ENCODE measurements at places on chromosomes 3 and 15.
A peak's percentile ranks its signal among the peaks of the same experiment; 100 is the strongest.

GRCh38 chr3:102727340-102727739, 292.5 kb downstream of the ZPLD1 start:
- DNase-seq: no peak

GRCh38 chr3:188348435-188349244, 194.7 kb downstream of the LPP start:
- DNase-seq: peak; percentile 15

DNA sequence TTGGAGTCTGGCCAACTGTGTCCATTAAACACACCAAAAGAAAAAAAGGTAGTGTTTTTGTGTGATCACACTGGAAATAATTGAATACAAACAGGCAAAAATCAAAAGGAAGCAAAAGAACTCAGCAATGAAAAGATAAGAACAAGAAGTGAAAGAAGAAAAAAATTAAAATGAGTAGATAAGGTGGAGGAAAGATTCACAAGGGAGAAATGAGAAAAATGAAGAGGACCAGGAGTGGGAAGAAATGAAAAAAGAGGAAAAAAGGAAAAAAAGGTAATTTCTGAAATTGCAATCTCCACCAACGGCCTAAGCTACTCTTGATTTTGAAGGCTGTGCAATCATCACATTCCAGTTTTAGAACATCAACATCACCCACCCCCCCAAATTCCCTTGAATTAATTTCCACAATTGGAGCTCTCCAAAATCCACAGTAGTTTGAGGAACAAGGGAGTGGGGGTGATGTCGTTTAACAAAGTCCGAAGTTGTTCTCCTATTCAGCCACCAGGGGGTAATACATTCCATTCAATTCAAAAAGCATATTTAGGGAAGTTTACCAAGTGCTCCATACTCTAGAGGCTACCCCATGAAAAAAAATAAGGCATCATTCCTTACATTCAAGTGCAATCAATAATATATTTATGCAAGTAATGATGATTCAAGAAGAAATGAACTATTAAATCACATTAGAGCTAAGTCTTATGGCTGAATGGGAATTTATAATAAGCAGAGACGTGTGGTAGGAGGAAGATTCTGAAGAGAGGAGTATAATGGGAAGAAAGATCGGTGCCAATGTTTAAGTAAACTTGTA, 37.4 kb downstream of the ZNF860 start:
- DNase-seq: peak; percentile 65

- DNase-seq: no peak
Measured at GRCh38 chr3:89114841-89115223, 7.4 kb downstream of the EPHA3 start.

GRCh38 chr15:39720621-39721611, 61.7 kb downstream of the FSIP1 start:
- DNase-seq: peak; percentile 58

DNA sequence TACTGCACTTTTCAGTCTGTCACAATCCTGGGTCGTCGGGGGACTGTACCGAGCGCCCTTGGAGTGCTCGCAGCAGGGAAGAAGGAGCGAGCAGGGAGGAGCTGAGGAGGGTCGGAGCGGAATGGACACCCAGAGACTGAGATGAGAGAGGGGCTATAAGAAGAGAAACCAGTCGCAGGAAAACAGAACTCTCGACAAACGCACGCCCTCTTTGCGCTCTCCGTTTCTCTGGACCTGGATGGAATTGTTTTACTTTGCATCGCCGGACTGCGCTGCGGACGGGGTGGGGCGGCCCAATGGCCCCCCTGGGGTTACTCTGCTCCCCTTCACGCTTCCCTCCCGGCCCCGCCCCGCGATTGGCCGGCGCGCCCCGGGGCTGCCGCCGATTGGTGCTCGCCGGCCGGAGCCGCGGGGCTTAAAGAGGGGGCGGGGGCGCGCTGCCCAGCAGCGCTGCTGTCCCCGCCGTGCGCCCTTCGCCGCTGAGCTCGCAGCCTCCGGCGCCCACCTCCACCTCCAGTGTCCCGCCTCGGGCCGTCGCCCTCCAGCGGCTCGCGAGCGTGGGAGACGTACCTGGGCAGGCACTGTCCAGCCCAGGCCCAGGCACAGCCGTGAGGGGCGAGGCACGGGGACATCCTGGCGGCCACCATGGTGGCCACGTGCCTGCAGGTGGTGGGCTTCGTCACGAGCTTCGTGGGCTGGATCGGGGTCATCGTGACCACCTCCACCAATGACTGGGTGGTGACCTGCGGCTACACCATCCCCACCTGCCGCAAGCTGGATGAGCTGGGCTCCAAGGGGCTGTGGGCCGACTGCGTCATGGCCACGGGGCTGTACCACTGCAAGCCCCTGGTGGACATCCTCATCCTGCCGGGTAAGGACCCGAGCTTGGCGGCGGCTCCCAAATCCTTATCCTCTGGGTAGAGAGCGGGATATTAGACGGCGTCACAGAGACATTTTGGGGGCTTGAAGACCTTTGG, at the start of gene CLDN11:
Gene CLDN11, plus strand, starts transcription at position 447 of the 977 bp plus-strand sequence. Its CDS starts 199 bp downstream, at position 646.
- DNase-seq: no peak

DNA sequence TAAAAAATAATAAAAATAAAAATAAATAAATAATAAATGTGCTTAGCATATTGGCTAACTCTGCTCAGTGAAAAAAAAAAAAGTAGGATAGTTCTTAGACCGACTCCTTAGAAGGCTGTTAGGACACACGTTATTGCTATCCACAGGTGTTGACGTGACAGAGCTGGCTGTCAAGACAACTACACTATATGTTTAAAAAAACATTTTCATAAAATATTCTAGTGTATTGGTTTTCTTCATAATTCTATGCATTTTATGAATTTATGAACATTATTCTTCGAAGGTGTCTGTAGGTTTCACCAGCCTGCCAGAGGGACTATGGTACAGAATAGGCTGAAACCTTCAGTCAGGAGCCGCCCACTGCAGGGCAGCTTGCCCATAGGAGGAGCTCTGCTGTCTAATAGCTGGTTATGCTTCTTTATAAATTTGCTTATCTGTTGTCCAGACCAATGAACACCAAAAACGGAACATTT, 9.2 kb downstream of the TM4SF1 start:
- no peak for DNase-seq

GRCh38 chr3:176505878-176506621, 691.2 kb downstream of the TBL1XR1 start:
- DNase-seq: no peak

GRCh38 chr3:101884776-101885175, 35.5 kb downstream of the NFKBIZ start:
- DNase-seq: no peak

- DNase-seq: no peak
Measured at GRCh38 chr3:69936266-69936665, 63.3 kb upstream of the SAMMSON start.

DNA sequence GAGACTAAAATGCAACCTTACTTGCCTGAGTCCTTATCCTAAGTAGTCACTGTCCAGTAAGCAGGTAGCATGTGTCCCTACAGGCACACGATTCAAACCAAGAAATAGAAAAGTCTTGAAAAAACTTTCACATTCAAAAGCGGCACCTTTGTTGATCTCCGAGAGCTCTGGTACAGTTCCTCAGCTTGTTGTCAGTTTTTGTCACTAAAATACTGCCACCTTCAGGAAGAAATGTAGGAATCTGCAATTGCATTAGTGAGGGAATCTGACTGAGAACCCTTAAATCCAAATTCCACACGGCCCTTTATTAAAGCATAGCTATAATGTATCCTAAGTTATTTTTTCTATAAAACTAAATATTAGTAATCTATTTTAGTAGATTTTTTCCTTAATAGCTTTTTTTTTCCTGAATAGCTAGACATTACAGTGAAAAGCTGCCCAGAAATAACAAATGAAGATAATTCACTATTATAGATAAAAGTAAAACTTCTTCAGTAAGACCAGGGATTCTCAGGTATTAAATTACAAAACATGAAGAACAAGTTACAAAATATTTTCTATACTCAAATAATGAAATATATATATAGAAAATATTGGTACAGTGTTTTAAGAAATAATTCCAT, 44.0 kb downstream of the CCDC54 start:
- DNase-seq: peak; percentile 85

- DNase-seq: no peak
Measured at GRCh38 chr3:140760324-140761075, 82.6 kb downstream of the TRIM42 start.

- DNase-seq: no peak
Measured at GRCh38 chr3:105483476-105483875, 116.8 kb downstream of the ALCAM start.

GRCh38 chr3:120454076-120454689, 3.4 kb upstream of the FSTL1 start:
- no peak for DNase-seq

GRCh38 chr3:174444391-174444790, 414.7 kb upstream of the NAALADL2 start:
- no peak for DNase-seq

DNA sequence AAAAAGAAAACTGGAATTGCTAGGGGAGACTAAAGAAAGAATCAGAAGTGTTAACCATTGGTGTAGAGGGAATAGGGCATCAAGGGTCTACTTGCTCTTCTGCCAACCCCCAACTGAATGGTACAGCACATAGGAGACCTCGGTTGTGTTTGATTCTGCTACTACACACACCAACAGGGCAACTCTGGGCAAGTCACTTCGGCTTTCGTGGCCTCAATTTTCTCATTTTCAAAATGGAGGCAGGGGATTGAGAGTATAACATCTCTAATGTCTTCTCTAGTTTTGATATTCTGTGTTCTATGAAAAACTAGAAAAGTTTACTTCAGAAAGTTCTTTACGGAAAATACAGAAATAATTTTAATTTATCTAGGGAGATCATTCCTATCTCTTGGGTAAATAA, 120.3 kb upstream of the PHLDB2 start:
- DNase-seq: no peak

DNA sequence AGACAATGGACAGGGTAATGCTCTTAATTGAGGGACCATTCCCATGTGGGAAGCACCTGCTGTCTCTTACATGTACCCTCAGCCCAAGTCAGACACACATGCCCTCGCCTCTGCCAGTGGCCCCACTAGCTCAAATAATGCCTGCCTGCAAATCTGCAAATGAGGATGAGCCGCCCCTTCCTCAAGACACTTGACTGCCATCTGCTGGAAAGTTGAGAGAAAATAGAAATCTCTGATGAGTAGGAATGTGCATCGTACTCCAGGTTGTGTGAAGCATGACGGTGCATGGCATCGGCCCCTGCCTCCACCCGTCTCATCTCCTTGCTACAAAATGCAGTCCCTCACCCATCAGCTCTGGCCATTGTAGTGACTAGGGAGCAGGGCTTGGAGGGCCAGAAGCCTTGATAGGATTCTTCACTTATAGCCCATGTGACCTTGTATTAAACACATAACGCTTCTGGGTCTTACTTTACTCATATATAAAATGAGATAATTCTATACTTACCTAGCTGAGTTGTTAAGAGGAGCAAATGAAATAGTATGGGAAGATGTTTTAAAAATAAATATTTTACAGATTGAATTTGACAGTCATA, 6.3 kb upstream of the SCN5A start:
- peak; percentile 55 for DNase-seq

DNA sequence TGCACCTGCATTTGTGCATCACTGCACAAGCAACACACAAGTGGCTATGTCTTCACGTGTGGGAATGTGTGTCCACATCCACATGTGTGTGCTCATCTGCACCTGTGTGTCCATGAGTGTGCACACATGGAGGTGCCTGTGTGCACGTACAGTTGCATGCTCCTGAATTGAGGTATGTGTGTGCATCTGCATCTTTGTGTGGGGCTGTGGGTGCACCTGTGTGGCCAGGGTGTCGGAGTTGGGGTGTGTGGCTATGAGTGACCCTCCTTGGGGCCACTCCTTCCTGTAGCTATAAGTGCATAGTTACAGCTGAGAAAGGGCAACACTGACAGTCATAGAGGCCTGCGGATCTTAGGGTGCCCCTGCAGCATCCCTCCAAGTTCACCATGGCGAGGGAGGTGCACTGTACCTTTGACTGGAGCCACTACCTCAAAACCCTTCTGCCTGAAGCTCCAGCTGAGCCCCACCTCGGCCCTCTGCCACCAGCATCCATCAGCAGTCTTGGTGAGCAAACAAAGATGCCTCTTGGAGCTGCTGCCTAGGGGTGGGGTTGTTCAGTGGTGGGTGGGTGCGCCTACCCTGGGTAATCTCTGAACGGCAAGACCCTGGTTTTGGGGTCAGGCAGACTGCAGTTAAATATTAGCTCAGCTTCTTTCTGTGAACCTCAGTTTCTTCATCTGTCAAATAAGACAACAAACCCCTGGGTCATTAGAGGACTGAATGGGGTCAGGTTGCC, 5.2 kb upstream of the HHATL start:
- DNase-seq: no peak

GRCh38 chr15:33454346-33454745, 143.6 kb downstream of the RYR3 start:
- DNase-seq: no peak

DNA sequence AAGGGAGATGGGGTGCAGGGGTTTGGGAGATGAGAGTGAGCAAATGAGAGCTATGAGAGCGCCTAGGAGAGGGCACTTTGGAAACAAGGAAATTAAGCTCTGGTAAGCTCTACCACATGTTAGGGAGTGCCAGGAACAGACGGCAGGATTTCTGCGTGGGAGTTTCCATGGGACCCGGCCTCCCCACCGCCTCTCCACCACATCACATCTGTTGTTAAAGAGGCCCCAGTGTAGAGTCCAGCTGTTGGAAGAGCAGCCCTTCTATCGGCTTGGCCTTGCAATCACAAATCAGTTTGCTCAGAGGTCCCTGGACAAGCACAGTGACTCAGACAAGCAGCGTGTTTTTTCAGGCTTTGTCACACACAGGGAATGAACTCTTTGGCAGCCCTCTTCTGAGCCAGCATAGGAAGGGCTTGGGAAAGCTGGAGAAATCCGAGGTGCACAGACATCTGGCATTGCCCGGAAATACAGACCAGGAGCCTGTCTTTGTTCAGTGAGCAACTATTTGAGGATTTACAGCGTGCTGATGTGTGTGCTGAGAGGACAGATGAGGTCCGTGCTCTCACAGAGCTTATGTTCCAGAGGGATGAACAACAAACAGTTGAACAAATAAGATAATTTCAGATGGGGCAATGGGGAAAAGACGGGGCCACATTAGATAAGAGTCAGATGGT, 370.6 kb upstream of the PROK2 start:
- no peak for DNase-seq

DNA sequence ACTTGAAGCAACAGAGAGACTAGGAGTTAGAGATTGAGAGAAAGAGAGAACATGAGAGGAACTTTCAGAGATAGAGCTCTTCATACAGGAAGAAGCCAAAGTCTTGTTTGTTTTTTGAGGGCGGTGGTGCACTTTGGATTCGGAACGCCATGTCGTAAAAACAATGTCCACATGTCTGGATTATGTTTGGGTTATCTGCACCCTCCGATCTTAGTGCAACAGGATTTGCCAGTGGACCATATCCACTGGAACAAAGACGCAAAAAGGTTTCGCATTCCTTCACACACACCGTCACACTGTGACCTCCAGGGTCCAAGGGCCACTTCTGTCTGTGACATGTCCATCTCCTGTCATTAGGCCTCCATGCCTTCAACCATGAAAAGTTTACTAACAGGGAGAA, 141.8 kb upstream of the ATP11B start:
- no peak for DNase-seq

DNA sequence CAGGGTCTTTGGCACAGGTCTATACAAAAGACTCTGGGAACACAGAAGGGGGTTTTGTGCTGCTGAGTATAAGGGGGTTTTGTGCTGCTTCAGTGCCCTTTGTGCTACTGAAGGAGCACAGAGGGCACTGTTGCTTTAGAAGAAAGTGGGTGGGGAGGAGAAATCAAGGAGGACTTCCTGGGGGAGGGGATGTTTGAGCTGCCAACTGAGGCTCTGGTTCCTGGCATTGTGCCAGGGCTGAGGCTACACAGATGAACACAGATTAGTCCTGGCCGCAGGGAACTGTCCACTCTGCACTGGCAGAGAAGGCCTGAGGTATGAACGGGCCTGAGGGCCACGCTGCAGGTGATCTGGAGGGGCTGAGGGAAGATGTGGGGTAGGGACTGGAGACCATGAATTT, 32.2 kb upstream of the SEC13 start:
- DNase-seq: no peak

GRCh38 chr3:108133048-108133369, 42.2 kb upstream of the CD47 start:
- no peak for DNase-seq

All from hematopoietic multipotent progenitor cell treated with erythropoietin and hydrocortisone succinate and interleukin-3 and kit ligand, for 8 days (in vitro differentiated cells).